Pulmonary artery endothelial cell (primary cell): ENCODE measurements at places on chromosomes 16 and 17. TPM values are rescaled to one million over a fixed set of nuclear protein-coding genes. Genes with fewer than 3 reads are reported as not detected.

The HS3ST4 gene
- not detected in 2 replicates for total RNA-seq

The KRTAP3-1 gene
- total RNA-seq = not detected in 2 replicates

The FBXL16 gene
- 0.04 and 0.20 TPM in 2 replicates for total RNA-seq

The PKMYT1 gene
- 4.6 and 8.2 TPM in 2 replicates for total RNA-seq

The NUPR1 gene
- 2.5 and 11.4 TPM in 2 replicates for total RNA-seq

The CTRB1 gene
- total RNA-seq = not detected in 2 replicates

The TPSG1 gene
- not detected in 2 replicates for total RNA-seq

The KLHL11 gene
- total RNA-seq = 24.7 and 35.4 TPM in 2 replicates

The GP1BA gene
- total RNA-seq = not detected in 2 replicates

The C16orf54 gene
- not detected in 2 replicates for total RNA-seq

The RUNDC3A gene
- total RNA-seq = 0.07 and 0.21 TPM in 2 replicates

The CDH1 gene
- under 0.01 and 0.14 TPM in 2 replicates for total RNA-seq

The AHSP gene
- not detected in 2 replicates for total RNA-seq

The TBC1D3E gene
- not detected in 2 replicates for total RNA-seq

The BIRC5 gene
- 61.7 and 109 TPM in 2 replicates for total RNA-seq

The TMC5 gene
- not detected in 2 replicates for total RNA-seq

The RAP1GAP2 gene
- total RNA-seq = 6.1 and 7.5 TPM in 2 replicates

The CA5A gene
- not detected in 2 replicates for total RNA-seq

The CORO1A gene
- 1.8 and 2.0 TPM in 2 replicates for total RNA-seq

The C16orf46 gene
- 0.13 and 0.35 TPM in 2 replicates for total RNA-seq

The KCNH4 gene
- total RNA-seq = 0.04 TPM in 1 of 2 replicates, not detected in the other

The ARL4D gene
- total RNA-seq = 10.6 and 12.9 TPM in 2 replicates

The ZFP3 gene
- total RNA-seq = 1.1 and 1.9 TPM in 2 replicates

The CMTM2 gene
- total RNA-seq = not detected in 2 replicates

The PRDM7 gene
- total RNA-seq = not detected in 2 replicates

The CA7 gene
- total RNA-seq = not detected in 2 replicates

The NDUFAF8 gene
- 44.0 and 47.6 TPM in 2 replicates for total RNA-seq

The ARHGDIG gene
- total RNA-seq = 1.5 and 12.3 TPM in 2 replicates

The ST6GALNAC1 gene
- 0.33 TPM in 1 of 2 replicates, not detected in the other for total RNA-seq

The MINK1 gene
- 26.2 and 30.8 TPM in 2 replicates for total RNA-seq

The CDRT15L2 gene
- total RNA-seq = not detected in 2 replicates

The XYLT1 gene
- total RNA-seq = 0.14 and 0.92 TPM in 2 replicates
